Activated naive CD8-positive, alpha-beta T cell treated with anti-CD3 and anti-CD28 coated beads, Interleukin-2, amount 50 U/mL, for 24 hours (primary cell): ENCODE measurements at places on chromosomes 6 and 20.

DNA sequence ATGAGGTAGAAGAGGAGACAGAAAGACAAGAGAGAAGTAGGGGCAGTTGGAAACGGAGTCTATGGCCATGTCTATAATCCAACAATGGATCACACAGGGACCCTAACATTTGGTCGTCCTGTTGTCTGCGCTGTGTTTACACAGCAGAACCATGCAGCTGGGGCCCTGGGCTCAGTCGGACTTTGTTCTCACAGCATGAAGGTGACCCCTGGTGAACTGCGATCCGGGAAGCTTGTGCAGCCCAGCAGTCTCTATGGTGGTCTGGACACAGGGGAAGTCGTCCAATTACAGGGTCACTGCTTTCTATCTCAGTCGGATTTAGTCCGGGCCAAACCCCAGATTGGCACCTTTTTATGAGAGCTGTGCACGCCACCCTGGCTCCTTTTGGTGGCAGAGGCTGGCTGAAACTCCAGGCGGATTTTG, 153.6 kb downstream of the FOXA2 start:
- no peak for DNase-seq

DNA sequence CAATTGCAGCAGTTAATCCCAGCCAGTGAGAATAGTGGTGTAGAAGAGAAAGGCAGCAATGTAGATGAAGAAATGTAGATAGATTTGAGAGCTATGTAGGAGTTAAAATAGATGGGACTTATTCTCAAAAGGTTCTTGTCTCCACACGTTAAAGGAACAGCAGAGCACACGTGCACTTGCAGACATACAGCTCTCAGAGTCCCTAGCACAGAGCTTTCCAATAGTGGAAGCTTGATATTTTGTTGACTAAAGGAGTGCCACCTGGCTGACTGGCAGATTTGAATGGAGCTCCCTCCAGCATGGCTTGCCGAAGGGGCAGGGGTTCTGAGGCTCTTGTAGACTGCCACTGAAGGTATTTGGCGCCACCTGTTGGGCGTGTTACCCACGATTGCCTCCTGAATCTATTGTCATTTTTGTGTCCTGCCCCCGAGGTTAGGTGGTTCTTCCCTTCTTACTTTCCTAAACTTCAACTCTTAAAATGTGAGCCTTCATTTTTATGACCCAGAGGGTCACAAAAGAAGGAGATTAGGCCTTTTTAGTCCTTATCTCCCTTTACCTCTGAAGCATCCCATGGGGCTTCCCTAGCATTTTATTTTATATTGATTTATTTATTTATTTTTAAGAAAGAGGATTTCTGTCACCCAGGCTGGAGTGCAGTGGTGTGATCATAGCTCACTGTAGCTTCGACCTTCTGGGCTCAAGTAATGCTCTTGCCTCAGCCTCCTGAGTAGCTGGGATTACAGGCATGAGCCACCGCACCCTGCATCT, 16.4 kb downstream of the BRD2 start:
- DNase-seq: peak; percentile 91

GRCh38 chr6:52209770-52210169, 23.6 kb downstream of the IL17A start:
- no peak for DNase-seq

GRCh38 chr6:100479179-100480035, 14.7 kb upstream of the SIM1 start:
- DNase-seq: no peak

- no peak for DNase-seq
Observed at GRCh38 chr6:52937908-52938307, 28.4 kb upstream of the GSTA3 start.

- DNase-seq: peak; percentile 34
Observed at GRCh38 chr6:111157412-111157811, 70.1 kb downstream of the SLC16A10 start.

DNA sequence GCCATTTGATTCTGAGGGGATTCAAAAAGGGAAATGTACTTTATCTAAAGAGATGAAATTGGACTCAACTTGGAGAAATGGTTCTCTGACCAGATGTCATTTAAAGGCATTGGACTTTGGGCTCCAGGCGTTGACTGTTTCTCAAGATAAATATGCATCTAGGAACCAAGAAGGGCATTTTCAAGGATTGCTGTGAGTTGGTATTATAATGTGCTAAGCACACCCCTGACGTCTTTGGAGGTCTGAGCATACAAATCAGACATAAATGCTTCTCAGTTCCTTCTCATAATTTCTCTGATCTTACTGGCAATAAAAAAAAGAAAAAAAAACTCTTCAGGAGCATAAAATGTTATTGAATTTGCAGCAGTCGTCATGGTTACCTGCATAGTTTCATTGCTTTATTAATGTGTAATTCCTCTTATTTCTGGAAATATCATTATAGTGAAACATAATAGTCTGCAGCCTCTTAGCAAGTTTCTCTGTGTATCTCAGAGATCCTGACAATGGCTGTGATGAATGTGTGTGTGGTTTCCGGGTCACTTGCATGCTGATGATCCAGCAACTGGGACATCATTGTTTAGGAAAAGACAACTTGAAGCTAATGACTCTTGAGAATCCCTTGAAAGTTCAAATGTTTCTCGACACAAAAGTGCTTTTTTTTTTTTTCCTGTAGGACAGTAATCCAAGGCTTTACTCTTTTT, 136.0 kb downstream of the AIG1 start:
- no peak for DNase-seq

DNA sequence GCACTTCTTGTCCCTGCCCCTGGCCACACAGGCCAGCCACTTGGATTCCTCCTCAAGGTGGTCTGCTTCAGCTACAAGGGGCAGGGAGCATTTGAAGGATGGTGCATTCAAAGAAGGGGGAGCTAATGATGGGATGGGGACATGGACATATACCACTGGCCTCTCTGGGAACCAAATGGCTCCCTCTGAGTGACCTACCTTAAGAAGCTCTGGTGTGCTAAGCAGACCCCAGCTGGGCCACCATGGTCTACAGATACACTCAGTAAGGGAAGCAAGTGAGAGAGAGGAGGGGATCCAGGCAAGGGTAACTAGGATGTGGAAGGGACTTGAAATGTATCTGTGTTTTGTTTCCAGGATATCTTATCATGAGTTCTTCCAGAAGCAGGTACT, 62.4 kb downstream of the TTI1 start:
- DNase-seq: no peak

DNA sequence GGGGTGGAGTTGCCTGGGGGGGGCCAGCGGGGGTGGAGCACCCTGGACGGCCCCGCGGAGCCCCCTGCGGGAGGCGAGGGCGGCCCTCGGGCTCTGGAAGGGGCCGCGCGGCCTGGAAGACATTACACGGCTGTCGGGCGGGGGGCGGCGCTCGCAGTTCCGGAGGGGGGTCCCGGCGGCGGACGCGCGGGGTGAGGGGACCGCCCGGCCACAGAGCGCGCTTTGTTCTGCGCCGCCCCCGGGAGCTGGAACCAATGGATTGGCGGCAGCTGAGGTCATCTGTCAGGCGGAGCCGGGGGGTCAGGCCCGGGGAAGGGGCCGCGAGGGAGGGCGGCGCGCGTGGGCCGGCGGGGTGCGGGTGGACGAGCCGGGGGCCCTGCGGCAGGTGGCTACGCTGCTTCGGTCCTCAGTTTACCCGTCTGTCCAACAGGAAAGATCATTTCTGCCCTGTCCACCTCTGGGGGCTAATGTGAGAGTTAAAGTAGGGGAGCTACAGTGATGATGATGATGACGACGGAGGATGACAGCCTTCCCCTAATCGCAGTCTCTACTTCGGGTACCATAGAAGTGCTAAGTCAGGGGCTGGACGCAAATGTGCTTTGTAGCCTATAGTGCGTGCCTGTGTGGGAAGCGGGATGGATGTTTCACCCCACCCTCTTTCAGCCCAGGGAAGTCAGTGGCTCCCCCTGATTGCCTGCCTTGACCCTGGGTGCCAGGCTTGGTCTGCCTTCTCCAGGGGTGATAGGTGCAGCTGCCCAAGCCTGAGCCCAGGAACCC, 10.4 kb downstream of the SRXN1 start:
- no peak for DNase-seq

DNA sequence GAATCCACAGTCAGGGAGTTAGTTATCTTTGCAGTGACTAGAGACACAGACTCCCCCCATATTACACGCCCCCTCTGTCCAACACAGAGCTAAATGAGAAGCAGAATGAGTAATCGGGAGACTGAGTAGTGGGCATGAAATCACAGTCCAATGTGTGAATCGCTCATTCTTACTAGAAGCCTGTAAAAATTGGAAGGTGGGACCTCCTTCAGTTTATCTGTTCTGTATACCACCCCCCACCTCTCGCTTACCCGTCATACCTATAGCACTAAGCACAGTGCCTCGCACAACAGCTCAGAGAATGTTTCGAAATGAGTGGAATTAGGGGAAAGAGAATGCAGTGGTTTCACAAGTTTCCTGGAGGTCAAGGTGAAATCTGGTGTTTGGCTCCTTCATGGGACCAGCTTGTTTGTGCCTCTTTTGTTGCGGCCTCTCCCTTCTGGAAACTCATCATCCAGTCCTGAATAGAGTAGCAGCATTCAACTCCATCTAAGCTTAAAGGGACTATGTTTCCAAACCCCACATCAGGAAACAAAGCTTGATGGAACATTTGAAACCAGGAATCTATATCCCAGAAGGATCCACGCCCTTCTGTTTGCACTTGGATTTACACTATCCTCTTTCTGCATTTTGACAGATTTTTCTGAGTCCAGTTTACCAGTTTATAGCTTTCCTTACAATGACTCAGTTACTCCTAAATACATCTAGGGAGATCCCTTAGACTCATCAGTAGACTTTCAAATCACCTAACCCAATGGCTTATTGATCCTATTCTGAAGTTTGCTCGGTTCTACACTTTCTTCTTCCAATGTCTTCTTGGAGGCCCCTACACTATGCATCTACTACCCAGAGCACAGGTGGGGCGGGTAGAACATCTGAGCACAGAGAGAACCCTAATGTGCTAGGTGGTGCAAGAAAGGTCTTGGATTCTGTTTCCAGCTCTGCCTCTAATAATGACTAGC, 59.2 kb upstream of the PIM1 start:
- no peak for DNase-seq

GRCh38 chr20:59589086-59589684, 15.2 kb upstream of the PHACTR3 start:
- DNase-seq: no peak

GRCh38 chr6:21138336-21139069, 455.0 kb upstream of the SOX4 start:
- no peak for DNase-seq

DNA sequence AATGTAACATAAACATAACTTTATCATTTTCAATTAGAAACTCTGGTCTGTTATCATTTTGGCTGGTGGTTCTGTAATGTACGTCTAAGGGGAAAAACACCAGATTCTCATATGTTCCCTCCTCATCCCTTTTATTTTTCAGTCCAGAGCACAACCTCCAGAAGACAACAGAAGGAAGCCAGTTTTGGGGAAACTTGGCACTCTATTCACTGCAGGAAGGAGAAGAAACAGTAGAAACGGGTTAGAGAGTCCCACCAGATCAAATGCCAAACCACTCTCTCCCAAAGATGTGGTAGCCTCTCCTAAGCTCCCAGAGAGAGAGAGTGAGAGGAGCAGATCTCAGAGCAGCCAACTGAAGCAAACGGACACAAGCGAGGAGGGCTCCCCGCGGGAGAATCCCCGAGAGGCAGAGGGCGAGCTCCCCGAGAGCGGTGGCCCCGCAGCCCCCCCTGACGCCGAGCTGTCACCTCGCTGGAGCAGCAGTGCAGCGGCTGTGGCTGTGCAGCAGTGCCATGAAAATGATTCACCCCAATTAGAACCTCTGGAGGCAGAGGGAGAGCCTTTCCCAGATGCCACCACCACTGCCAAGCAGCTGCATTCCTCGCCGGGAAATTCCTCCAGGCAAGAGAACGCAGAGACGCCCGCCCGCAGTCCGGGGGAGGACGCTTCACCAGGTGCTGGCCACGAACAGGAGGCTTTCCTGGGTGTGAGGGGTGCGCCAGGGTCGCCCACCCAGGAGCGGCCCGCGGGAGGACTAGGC, 117.8 kb downstream of the RTN4IP1 start:
- peak; percentile 58 for DNase-seq

DNA sequence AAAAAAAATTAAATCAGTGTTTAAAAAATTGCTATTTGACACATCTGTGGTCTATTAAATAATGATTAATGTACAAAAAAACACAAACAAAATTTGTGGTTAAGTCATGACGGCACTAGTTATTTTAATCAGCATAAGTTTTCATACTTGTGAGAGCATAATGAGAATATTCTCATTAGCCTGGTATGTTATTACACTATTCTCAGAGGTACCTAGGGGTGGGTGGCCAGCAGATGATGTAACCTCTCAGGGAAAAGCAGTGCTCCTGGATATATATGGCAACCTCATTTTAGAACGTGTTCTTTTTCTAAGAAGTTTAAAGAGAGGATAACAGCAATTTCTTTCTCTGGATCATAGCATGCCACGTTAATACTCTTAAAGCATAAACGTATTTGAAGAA, 109.2 kb downstream of the GJA1 start:
- DNase-seq: no peak

GRCh38 chr6:144264270-144265060, 20.7 kb upstream of the UTRN start:
- no peak for DNase-seq

DNA sequence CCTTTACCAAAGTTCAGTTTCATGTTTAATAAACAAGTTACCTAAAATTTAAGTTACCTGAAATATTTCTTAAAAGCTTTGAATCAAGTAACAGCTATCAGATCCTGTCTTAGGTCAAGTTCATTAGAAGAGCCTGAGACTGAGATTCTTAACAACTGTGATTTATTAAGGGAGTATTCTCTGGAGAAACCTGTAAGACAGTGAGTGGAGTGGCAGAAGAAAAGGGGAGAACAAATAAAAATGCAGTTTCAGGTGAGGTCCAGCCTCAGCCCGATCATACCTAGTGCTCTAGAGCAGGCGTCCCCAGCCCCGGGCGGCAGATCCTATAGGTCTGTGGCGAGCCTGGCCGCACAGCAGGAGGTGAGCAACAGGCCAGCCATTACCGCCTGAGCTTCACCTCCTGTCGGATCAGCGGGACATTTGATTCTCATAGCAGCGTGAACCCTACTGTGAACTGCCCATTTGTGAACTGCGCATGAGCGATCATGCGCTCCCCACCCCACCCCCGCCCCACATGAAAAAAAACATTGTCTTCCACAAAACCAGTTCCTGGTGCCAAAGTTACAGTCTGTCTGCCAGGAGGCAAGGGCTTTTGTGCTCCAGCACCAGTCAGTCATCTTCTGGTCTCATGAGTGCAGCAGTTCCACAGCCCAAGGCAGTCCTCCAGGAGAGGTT, 59.2 kb upstream of the ADGRB3 start:
- DNase-seq: no peak

GRCh38 chr6:28858963-28859362, 64.8 kb downstream of the TRIM27 start:
- DNase-seq: no peak

- DNase-seq: no peak
Observed at GRCh38 chr6:968791-969190, 275.9 kb upstream of the EXOC2 start.

- no peak for DNase-seq
Observed at GRCh38 chr20:63531686-63532448, 5.3 kb downstream of the PTK6 start.

DNA sequence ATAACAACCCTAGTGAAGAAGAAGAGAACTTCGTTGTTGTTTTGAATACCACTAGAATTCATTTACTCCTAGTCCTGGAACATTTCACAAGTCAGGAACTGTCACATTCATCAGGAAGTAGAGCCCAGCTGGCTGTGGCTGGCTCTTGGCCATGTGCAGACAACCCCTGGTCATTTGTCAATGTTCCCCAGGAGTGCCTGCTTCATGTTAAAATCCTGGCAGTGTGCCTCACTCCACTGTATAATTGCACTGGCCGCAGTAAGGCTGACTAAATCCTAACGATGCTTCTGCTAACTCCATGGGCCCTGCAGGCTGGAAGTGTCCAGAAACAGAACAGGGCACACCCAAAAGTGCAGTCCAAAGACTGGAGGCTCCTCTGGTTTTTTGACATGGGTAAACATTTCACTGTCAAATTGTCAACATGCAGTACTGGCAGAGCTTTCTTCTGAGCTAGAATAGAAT, 41.5 kb upstream of the ADGRF1 start:
- DNase-seq: no peak
